ENCODE measurements at places on chromosomes 13 and 19.

- no peak for DNase-seq
Observed at GRCh38 chr13:99811067-99811700, 160.4 kb downstream of the ZIC5 start.

GRCh38 chr19:45470762-45471081, 2.9 kb downstream of the FOSB start:
- DNase-seq = no peak

DNA sequence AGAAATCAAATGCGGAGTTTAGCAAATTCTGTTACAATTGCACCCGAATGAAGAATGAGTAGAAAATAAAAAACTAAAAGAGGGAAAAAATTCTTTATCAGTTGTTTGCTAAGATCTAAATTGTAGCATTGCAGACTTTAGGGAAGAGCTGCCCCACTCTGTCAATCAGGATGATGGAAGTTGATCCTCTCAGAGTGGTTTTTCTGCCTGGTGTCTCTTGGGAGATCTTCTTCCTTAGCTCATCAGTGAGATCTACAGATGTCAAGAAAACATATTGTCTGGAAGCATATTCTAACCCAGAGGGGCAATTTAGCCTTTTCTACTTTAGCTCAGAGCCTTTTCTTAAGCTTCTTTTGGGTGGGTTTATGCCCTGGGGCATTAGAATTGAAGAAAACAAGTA, 223.2 kb upstream of the PCDH17 start:
- DNase-seq = no peak

DNA sequence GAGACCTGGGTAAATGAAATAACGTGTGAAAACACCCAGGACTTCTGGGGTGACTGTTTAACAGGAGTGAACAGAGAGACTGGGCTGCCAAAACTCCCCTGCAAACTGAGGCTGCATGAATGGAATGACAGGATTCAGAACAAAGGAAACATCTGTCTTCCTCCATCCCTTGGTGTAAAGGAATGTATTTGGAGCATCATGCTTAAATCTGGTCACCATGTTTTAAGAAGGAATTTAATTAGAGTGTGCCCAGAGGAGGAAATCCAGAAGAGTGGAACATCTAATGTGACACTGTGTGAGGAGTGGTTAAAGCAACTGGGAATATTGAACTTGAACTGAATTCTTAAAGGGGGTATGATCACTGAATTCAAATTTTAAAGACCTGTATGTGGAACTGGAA, 437.2 kb downstream of the LIG4 start:
- no peak for DNase-seq

- DNase-seq = no peak
Observed at GRCh38 chr19:35126624-35126959, 8.3 kb downstream of the LGI4 start.

GRCh38 chr13:89496478-89496877, 1825.3 kb downstream of the SLITRK5 start:
- DNase-seq = no peak

DNA sequence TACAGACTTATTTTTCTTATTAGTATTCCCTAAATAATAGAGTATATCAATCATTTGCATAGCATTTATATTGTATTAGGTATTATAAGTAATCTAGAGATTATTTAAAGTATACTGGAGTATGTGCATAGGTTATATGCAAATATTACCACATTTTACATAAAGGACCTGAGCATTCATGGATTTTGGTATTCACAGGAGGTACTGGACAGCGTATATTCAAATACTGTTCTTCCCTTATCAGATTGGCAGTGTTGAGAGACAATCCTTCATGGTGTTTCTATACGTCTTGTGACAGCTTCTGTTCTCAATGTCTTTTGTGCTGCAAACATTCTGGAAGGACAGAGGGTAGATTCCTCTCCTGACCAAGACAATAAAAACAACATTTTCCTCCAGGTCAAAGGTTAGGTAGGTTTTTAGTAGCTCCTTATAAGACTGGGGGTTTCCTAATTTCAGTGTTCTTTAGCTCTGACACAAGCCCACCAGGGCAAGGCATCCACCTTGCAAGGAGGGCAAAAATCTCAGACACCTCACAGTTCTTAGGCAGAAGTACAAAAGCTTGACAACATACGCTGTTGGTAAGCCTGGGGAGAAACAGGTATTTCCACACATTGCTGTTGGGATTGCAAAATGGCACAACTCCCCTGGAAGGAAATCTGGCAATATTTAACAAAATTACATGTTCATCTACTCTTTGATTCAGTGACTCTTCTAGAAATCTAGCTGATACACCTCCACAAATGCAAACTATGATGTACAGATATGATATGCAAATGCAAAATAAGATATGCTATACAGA, 20.6 kb upstream of the PCCA start:
- DNase-seq = no peak

- peak; percentile 90 for DNase-seq
Observed at GRCh38 chr19:55301459-55302317, 17.9 kb downstream of the BRSK1 start.

GRCh38 chr13:107901996-107902562, 313.3 kb downstream of the LIG4 start:
- no peak for DNase-seq

DNA sequence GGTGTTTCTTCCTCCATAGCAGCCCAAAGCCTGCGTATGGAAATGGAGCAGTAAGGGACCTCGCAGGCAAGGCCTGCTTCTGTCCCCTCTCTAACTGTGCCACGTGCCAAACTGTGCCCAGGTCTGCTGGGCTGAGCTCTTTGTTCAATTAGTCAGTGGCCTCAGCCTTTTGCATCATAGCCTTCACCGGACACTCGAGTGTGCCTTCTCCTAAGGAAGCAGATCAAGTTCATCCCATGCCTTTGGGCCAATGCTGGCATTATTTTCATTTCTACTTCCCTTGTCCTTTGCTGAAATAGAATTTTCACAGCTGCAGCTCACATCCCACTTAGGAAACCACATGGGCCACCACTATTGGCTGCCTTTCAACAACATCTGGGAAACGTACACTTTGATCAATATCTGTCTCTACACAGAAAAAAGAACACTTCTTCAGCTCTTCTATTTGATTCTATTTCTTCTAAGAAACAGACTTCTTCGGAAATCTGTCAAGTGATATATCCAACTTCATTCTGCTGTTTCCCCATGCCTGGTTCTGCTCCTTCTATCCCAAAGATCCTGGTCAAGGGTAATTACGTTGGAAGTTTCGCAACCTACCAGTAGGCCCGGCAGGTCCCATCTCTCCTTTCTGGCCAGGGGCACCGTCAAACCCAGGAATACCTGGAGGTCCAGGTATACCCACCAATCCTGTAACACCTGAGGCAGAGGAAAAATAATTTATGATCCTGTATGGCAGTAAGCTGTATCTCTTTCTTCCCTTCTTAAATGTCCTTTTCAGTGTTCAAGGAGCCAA, 143.9 kb downstream of the COL4A1 start:
- no peak for DNase-seq

- DNase-seq = no peak
Observed at GRCh38 chr19:29543381-29543780, 17.6 kb downstream of the VSTM2B start.

GRCh38 chr19:58400316-58400915, 5.0 kb downstream of the RNF225 start:
- DNase-seq = no peak

GRCh38 chr19:18117364-18117691, 19.8 kb downstream of the MAST3 start:
- no peak for DNase-seq

GRCh38 chr13:44188257-44188656, 185.4 kb upstream of the SERP2 start:
- DNase-seq = no peak

DNA sequence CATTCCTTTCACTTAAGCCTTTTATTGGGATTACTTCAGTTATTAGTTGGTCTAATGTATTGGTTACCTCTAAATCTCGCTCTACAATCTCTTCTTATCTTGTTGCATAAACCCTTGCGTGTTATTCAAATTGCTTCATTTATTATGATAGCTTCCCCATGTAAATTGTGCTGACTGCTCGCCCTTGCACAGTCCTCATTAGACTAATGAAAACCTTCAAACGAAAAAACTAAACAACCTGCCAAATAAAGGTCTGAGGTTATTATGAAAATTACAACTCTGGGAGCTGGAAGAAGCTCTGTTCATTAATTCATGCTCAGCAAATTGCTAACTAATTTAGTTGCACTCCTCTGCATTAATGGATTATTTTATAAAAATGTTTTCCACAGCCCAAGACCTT, 320.1 kb downstream of the DACH1 start:
- DNase-seq = no peak

- no peak for DNase-seq
Observed at GRCh38 chr19:19550485-19550929, 12.4 kb downstream of the CILP2 start.

- no peak for DNase-seq
Observed at GRCh38 chr19:13987101-13987890, 18.8 kb downstream of the RFX1 start.

- no peak for DNase-seq
Observed at GRCh38 chr19:38266981-38267597, 2.7 kb downstream of the SPINT2 start.

- DNase-seq = no peak
Observed at GRCh38 chr13:26220575-26220974, 1.5 kb downstream of the RNF6 start.

DNA sequence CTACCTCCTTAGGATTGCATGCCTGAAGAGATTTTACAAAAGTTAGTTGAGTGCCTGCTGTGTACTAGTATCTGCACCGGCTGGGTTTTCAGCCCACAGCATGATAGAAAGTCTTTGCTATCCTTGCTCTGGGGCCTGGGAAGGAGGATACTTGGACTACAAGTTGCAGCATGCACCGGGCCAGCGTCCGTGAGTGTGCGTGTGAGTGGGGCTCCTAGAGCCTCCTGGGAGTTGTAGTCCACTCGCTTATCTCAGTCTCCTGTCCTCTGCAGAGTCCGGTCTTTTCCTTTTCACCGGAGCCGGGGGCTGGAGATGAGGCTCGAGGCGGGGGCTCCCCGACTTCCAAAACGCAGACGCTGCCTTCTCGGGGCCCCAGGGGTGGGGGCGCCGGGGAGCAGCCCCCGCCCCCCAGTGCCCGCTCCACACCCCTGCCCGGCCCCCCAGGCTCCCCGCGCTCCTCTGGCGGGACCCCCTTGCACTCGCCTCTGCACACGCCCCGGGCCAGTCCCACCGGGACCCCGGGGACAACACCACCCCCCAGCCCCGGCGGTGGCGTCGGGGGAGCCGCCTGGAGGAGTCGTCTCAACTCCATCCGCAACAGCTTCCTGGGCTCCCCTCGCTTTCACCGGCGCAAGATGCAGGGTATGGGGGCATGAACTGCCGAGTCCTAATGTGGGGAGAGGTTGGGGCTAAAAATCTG, 20.6 kb downstream of the BRSK1 start:
- no peak for DNase-seq

DNA sequence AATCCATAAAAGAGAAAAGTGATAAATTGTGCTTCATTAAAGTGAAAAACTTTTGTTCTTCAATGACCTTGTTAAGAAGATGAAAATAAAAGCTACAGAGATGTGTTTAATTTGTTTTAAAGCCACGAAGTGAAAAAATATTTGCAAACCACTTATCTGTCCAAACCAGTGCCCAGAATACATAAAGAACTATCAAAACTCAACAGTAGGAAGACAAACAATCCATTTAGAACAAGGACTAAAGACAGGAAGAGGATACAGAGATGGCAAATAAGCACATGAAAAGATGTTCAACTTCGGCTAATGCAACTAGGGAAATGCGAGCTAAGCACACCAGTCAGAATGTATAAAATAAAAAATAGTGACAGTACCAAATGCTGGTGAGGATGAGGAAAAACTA, 15.0 kb downstream of the GJB6 start:
- DNase-seq = no peak

GRCh38 chr13:35768551-35768950, 292.1 kb upstream of the MAB21L1 start:
- DNase-seq = no peak

DNA sequence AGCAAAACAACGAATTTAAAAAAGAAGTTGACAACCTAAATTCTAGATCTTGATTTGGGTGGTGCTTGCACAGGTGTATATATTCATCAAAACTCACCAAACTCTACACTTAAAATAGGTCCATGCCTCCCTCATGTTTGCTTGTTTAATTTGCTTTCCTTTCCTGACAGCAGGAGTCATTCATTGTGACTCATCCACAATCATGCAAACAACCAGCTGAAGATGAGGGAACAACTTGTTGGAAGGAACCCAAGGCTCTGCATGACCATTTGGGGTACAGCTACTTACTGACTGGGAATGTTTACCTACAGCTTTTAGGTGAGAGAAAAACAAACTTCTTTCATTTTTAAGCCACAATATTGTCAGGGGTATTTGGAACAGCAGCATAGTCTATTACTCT, 96.6 kb downstream of the RXFP2 start:
- DNase-seq = no peak

DNA sequence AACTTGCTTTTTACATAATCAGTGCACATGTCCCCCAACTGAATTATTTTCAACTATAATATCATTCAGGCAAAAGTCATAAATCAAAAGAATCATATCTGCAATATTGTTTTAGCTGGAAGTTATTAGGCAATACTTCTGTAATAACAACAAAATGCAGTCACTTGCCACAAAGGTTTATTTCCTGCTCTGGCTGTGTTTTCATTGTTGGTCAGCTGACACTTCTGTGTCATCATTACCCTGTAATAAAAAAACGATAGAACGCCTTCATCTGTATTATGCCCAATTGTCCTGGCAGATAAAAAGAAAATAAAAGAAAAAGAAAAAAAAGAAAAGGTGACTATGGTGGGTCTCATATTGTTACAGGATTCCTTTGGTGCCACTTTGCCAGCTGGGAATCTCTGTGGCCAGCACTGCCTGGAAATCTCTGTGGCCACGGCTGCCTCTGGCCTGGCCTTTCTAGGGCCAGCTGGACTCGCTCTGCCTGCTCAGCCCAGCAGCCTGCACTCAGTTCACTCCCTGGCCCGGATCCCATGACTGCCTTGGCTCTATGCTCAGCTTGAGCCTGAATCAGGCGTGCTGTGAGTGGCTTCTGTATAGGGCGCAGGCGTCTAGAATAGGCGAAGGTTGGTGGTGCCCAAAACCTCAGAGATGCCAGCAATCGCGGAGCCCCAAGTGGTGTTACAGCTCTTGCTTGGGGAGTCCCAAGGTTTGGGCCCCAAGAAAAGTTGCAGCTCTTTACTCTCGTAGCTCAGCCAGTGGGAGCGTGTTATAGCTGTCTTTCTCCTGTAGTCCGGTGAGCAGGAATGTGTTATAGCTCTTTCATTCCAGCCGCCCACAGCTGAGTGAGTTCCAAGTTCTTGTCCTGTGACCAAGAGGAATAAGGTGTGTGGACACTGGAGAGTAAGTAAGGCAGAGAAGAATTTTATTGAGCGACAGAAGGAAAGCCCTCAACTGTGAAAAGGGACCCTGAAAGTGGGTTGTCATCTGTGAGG, 1227.1 kb downstream of the SLITRK1 start:
- DNase-seq = no peak

GRCh38 chr13:95684418-95684817, 7.5 kb downstream of the DNAJC3 start:
- DNase-seq = no peak

DNA sequence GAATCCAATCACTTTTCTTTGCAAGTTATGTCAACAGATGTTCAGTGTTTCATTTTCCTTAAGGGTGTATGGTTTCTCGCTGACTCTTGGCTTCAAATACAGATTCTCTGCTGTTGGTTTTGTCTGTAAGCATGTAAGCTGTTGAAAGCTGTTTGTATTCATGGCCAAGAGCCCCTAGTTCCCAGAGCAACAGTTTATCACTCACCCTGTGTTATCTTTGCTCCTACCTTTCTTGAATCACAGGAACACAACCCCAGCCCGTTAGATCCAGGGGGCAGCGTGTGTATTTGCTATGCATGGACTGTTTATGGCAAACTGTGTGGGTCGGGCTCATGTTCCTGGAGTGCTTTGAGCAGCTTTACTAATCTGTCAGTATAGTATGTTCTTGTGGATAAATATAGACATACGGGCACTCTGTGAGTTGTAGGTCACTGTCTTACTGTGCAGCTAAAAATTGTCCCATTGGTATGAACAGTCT, 28.9 kb downstream of the FRY start:
- no peak for DNase-seq
